Activated T-cell treated with anti-CD3 and anti-CD28 coated beads, Interleukin-2, amount 50 U/mL, for 1 hour (primary cell): ENCODE measurements at places on chromosomes 5 and 9.
A peak's percentile ranks its signal among the peaks of the same experiment; 100 is the strongest.

- no peak for DNase-seq
Measured at GRCh38 chr9:17862101-17862500, 283.2 kb downstream of the SH3GL2 start.

DNA sequence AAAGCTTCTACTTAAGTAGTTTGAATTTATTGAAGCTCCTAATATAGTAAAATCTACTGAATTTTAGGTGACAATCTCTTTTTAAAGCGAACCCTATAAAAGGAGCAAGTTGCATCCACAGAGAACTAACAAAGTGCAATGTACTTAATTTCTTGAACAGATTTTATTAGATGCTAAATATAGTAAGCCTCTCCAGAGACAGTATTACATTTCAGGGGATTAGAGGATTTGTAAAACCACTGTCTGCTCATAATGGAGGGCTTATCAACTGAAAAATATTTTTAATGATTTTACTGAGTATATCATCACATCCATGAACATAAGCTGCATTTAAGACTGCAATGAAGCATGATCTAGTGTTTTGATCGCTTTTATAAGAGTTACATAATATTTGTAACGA is 230.0 kb upstream of the EFNA5 start:
- DNase-seq, result no peak

GRCh38 chr5:79555418-79555817 is 41.5 kb upstream of the HOMER1 start:
- DNase-seq, result no peak

- DNase-seq, result no peak
Measured at GRCh38 chr9:31500422-31500821, 884.0 kb upstream of the ACO1 start.

DNA sequence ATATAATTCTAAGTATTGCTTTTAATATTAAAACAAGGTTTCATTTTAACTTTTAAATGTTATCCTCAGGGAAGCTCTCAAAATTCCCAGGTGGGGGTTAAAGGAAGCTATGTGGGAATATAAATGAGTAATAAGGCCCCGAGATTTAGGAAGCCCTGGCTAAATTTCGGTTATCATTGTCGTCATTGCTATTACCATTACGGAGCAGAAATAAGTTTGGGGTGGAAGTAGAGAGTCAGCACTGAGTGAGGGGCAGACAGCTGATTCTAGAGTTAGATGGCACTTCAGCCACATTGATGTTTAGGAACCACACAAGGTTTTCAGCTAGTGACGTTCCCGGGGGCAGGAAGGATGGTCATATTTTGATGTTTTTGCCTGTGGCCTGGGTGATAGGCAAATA is 74.9 kb downstream of the NREP start:
- no peak for DNase-seq

DNA sequence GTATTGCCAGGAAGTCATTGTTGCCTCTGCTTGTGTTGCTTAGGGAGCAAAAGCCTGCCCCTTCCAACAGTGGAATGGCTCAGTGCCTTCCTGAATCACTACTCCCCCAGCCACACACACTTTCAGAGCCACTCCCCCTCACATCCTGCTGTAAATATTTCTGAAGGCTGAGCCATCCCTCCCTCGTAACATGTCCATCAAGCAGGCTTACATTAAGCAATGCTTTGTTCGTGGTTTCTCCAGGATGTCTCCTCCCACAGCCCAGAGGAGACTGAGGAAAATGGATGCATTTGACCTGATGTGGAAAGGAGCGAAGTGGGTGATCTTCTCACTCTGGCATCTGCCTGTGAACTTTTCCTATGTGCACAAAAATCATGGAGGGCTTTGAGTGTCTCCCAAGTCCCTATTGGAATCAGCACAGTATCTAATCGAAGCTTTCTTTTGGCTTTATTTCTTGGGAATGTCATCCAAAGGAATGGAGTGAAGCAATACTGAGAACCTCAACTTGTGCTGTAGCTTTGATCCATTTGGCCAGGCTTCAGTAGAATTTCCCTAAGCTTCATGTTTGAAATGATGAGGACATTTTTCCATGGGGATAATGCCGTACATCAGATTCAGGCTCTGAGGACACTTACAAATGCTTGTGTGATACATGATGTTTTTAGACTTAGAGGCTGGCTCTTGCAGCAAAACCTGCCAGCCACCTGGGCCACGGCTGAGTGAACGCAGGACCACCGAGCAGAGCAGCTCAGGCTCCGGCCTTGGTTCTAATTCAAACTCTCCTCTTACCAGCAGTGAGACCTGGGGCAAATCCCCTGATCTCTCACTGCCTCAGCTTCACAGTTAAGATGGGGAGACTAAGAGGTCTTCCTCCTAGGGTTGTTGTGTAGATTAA is 389.1 kb downstream of the ENC1 start:
- DNase-seq, result no peak

DNA sequence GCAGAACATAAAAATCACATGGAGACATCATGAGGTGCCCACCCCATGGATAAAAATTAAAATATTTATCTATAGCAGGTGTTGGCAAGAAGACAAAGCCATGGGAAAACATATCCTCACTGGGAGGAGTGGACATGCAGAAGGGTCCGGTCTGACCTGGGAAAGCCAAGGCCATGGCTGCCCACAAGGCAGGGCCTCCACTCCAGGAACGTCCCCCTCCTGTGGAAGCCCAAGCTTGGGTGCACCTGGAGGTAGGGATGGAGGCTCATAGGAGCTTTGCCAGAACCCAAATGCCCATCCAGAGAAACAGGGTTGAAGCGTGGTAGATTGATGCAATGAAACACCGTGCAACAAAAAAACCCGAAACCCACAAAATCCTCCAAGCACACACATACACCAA is 81.4 kb upstream of the COL5A1 start:
- DNase-seq, result no peak

DNA sequence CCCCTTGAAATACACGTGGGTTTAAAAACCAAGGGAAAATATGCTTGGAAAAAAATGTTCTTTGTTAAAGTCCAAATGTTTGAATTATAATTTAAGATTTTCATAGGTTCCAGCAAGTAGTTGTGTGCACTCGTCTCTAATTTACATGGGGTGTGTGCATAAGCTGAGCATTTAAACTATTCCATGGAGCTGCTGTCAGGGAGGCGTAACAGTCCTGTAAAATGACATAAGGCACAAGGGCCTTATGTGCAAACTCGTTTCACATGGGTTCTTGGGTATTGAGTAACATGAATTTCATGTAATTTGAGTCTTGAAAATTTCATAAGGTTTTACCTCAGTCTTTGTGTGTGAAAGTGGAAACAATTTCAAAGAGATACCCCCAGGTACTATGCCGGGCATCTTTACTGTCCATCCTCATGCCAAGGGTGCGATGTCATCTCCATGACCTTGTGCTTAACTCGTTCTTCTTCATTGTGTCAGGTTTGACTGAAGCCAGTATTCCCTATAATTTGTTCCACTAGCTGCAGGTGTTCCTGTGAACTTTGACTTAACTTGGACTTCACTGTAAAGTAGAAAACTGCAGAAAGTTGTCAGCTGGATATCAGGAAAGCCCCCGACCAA is 359.3 kb downstream of the SH3GL2 start:
- no peak for DNase-seq

- no peak for DNase-seq
Measured at GRCh38 chr5:78730300-78731094, 81.9 kb upstream of the LHFPL2 start.

- DNase-seq, result no peak
Measured at GRCh38 chr9:107816561-107817021, 327.0 kb upstream of the KLF4 start.

DNA sequence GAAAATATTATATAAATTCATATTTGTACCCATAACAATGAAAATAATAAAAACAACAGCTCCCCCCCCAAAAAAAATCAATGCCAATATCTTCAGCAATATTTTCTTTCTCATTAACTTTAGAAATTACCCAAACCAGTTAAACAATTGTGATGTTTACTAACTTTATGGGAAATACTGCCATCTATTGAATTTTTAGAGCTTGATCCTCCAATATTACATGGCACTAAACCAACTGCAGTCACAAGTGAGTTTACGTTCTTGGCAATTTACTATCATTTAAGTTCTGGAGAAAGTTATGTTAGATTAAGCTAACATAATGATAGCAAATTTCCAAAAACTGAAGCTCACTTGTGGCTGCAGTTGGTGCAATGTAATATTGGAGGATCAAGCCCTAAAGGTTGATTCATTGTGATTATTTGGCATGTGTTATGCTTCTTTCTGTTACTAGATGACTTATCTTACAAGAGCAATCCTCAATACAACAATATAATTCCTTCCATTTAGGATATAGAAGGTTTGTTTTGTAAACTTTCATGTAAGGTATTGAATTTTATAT is 379.5 kb downstream of the CDH18 start:
- no peak for DNase-seq

- DNase-seq, result no peak
Measured at GRCh38 chr5:150298701-150299451, 3.8 kb downstream of the ARSI start.

DNA sequence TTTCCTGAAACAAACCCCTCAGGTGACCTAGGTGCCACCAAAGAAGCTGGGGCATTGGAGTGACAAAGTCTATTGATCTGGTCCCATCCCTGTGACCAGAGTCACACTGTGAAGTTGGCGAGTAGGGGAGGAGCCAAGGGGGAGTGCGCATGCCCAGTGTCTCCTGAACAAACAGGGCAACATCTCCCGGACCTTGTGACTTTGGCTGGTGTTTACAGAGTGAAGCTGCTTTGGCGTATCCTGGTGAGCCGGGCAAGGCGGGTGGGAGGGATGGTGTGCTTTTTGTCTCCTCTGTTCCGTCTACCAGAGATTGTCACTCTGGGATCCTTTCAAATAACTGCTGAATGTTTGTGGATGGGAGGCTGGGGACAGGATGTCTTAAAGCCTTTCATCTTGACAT is 204.5 kb downstream of the HSPA4 start:
- DNase-seq, result no peak

DNA sequence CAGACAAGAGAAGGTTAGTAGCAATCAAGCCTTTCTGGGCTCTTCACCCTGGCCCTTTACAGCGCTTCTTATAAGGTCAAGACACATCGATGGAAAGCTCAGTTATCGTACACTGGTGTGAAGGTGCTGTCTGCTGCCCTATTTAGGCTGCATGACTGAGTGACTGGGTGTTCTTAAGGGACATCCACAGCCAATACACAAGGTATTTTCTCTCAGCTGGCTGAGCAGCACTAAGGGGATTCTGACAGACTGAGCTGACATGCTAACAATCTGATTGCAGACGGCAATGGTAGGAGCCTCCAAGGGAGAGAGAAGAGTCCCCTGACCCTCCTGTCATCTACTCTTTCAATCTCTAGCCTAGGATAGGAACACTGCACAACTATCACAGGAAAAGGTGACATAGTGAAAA is 577.9 kb downstream of the ISL1 start:
- DNase-seq, result no peak

GRCh38 chr9:69590266-69590665 is 81.9 kb downstream of the APBA1 start:
- DNase-seq, result no peak

DNA sequence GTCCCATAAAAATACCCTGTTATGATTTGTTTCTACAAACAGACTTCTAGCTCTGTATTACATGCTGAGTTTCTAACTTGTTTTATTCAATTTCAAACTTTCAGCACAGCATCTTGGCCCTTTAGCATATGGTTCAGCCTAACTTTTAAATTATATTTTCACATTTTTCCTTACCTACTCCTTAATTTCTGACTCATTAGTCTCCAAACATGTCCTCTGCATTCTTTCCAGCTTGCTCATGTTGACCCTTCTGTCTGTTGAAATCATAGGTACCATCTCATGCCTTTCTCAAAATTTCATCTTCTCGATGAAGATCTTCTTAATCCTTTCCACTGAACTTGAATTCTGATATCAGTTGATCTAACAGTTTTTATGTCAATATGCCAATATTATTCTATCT is 200.9 kb upstream of the RIOK2 start:
- DNase-seq, result no peak

GRCh38 chr5:43193181-43193893 is 1.3 kb downstream of the NIM1K start:
- DNase-seq, result no peak

GRCh38 chr5:85249204-85249603 is 864.5 kb upstream of the EDIL3 start:
- DNase-seq, result no peak

DNA sequence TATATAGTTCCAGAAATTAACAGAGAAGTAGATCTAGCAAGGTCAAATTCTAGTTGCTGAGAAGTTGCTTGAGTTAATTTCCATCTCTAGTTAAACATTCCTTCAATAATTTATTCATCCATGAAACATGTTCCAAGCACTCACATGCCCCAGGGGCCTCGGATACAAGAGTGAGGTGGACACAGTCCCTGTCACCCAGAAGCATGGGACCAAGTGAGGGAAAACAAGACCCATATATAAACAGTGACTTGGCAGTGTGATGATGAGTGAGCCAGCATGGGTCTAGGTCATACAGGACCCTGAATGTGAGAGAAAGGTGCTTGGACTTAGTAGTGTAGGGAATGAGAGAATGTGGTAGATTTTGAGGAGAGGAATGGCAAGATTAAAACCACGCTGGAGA is 216.9 kb downstream of the TTLL11 start:
- DNase-seq, result no peak

DNA sequence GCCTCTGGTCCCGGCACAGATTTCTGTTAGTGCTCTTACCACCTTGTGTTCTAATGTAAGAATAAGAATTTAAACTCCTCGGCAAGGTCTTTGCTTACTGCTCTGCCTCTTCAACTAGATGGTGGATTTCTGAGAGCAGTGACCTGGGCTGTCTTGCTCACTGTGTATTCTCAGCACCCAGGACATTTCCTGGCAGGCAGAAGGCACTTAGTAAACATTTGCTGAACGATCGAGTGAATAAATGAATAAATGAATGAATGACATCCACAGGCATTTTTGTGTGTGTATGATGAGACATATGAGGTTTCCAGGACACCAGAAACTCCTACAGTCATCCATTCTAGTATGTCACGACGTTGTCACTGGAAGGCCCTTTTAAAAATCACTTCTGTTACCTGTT is 143.2 kb downstream of the BOD1 start:
- no peak for DNase-seq

GRCh38 chr9:19931098-19931890 is 142.5 kb upstream of the SLC24A2 start:
- no peak for DNase-seq

DNA sequence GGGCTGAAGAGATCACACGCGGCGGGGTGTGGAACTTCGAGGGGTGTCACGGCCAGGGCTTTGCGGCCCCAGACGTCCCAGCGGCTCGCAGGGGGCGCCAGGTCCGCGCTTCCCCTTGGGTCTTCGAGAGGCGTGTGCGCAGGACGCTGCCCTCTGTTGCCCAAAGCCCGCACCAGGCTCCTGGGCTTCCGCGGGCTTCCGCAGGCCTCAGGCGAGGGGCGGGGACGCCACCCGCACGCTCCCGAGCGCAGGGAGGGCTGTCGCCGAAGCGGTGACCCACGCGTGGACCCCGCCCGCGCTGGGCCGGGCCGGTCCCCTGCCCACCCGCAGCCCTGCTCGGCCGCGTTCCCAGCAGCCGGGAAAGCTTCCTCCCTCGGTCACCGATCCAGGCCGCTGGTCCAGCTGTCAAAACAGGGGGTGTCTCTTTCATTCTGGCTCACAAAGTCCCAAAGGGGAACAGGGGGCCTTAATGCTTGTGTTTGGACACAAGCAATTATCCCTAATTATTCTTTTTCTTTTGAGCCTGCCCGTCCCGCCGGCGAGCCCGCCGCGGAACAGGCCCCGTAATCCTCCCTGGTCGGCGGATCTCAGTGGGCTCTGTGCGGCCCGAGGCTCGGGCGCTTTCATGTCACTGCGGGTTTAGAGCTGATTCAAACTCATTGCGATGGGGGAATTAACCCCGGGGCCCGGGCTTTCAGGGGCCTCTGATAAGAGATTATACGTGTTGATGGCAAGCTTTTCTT is 60.6 kb downstream of the TMEM174 start:
- peak; percentile 20 for DNase-seq
